ENCODE measurements at places on chromosomes 2 and 18.

DNA sequence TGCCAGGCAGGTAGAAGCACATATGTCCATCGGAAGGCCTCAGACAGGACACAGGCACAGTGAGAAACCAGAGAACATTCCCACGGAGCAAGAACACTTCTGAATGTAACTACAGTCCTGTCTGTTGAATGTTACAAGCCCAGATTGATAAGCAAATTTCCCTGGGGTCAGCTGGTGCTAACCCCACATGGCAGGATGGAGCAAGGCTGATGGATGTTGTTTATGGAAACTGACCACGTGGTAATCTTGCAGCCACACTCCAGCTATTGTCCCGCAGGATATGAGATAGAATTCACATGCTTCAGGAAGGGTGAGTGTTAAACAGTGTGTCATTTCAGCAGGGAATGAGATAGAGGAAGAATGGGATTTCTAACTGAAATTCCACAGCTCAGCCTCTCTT, 138.8 kb upstream of the COPS8 start:
- peak; percentile 98 for DNase-seq

DNA sequence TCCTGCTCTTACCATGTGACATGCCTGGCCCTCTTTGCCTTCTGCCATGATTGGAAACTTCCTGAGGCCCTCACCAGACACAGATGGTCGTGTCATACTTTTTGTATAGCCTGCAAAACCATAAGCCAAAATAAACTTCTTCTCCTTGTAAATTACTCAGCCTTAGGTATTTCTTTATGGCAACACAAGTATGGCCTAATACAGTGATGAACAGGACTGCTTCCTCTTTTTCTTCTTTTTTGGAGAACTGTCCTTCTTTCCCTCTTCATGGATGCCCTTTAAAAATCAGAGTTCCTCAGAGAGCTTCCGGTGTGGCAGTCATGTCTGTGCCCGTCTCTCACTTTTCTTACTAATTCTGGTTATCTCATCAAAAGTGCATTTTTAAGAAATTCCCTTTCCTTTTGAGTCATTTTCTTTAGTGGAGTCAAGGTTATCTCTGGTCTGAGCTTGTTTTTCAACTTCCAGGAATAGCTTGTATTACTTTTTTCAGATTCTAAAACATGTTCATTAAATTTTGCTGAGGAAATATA, 9.2 kb upstream of the IL1A start:
- DNase-seq, result peak; percentile 32

DNA sequence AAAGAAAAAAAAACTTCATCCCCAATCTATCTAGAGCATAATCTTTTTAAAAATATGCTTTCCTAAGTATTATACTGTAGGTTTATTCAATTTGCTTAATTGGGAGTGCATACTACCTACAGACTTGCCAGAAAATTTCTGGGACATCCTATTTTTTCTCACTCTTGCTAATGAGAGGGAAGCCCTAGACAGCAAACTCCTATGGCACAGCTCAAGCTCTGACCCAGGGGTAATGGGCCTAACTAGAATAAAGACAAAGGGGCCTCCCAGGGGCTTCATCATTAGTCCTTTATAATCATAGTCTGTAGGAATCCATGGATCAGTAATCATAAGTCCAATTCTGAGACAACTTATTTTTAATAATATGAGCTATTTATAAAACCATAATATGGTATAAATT, 142.6 kb upstream of the ITGA4 start:
- DNase-seq, result no peak

DNA sequence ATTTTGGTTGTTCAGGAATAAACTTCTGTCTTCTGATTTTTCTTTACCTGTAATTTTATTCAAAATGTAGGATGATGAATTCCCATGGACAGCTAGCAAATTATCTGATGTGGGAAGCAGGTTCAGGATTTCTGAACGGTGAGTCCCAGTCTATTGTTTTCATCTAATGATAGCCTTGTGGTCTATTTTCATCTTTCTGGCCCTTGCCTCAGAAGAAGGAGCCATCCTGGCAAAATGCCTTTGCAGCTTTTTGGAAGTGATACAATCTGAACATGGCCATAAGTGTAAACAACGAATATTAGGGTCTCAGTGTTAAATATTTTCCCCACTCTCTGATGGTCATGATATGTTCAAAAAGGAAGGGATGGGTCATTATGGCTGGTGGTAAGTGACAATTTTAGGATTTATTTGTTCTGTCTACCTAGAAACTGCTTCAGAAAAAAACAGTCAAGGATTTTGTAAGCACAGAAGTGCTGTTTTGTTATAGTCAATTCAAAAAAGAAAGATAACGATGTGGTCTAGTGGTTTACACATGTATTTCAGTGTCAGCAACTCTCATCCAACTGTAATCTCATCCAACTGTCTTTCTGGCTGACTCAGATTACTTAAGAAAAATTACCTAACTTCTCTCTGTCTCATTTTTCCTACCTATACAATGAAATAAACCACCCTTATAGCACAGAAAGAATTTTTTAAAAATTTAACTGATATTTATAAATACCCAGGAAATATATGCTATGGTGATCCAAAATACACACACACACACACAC, 272.6 kb upstream of the ERBB4 start:
- no peak for DNase-seq

GRCh38 chr2:62297624-62298010, 101.7 kb downstream of the B3GNT2 start:
- no peak for DNase-seq

All from endothelial cell of umbilical vein (primary cell).